ENCODE measurements at places on chromosomes 1 and 21. TPM values are rescaled to one million over a fixed set of nuclear protein-coding genes. Genes with fewer than 3 reads are reported as not detected.

The RBM34 gene
- 65.1 TPM for total RNA-seq

The KRTAP19-6 gene
- not detected for total RNA-seq

The PCBP3 gene
- total RNA-seq: 6.2 TPM

The ACBD6 gene
- 34.7 TPM for total RNA-seq

The VCAM1 gene
- 5.4 TPM for total RNA-seq

The DNALI1 gene
- 5.0 TPM for total RNA-seq

The KRTAP15-1 gene
- total RNA-seq: not detected

The KCNE2 gene
- total RNA-seq: not detected

The CORT gene
- not detected for total RNA-seq

The CYP2J2 gene
- not detected for total RNA-seq

The HMGCS2 gene
- not detected for total RNA-seq

The GNG4 gene
- total RNA-seq: under 0.01 TPM

The GRIK3 gene
- total RNA-seq: not detected
